Stimulated activated CD4-positive, alpha-beta T cell treated with anti-CD3 and anti-CD28 coated beads, Interleukin-12 subunit alpha, Interleukin-12 subunit beta, amount 100 ng/mL, for 48 hours (primary cell): ENCODE measurements at places on chromosomes 4 and X.

GRCh38 chr4:62495032-62495431 lies 1294.9 kb downstream of the ADGRL3 start:
- no peak for DNase-seq

- no peak for DNase-seq
Observed at GRCh38 chr4:80925293-80925692, 105.2 kb upstream of the BMP3 start.

GRCh38 chrX:66200855-66201795 lies 37.1 kb downstream of the HEPH start:
- DNase-seq, result no peak

GRCh38 chrX:104270212-104270611 lies 15.5 kb upstream of the ESX1 start:
- DNase-seq, result no peak

GRCh38 chr4:141721174-141721573 lies 84.8 kb downstream of the IL15 start:
- no peak for DNase-seq

DNA sequence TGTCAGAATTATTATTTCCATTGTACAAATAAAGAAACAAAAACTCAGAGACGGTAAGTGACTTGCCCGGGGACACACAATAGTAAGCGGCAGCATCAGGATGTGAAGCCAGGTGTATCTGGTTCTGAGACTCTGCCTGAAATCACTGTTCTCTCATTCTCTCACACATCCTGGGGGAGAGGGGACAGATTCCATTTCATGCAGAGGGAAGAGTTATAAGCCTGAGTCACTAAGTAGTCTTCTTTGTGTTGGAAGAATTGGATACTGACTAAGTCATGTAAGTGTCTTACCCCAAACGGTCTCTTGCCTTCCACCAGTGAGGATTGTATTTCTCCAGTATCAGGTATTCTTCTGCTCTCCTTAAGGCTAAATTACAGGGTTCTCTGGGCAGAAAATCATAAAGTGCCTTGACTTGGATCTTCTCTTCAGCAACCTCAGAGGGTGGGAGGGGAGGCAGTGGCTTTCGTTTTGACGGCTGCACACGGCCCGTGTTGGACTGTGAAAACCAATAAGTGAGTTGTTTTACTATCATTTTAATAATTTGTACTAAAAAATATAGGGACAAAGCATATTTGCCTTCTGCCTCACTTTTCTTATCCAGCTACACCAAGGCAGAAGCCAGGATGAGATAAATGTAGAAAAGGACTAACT lies 21.9 kb downstream of the TXK start:
- DNase-seq, result no peak

GRCh38 chr4:30724247-30724646 lies 4.1 kb downstream of the PCDH7 start:
- DNase-seq, result no peak

DNA sequence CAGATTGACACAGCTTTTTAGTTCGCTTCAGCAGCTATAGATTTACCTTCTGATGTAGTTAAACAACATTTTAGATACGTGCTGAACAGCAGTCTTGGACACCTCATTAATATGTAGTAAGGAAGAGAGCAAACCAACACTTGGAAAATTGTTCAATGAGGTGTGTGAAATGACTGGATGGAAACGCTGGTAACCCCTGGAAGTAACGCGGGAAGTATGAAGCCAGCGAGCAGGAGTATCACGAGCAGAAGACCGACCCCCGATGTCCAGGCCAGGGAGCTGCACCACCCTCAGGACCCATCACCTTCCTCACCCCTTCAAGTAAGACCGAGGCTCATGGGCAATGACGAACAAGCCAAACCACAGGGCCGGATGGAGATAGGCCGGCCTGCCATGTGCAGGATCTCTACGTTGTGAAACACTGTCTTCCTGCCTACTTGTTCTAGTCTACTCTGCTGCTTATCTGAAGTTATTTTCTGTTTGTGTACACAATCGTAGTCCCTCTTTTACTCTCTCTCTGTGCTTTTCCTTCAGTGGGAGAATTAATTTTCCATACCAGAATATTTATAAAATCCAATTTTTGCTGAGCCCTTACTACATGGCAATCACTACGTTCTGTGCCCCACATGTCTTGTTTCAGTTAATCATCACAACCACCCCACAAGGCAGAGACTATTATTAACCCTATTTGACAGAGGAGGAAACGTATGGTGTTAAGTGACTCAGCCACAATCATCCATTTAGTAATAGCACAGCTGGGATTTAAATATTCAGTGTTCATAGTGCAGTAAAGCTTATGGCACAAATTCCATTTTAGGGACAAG lies 221.7 kb downstream of the APBB2 start:
- no peak for DNase-seq

DNA sequence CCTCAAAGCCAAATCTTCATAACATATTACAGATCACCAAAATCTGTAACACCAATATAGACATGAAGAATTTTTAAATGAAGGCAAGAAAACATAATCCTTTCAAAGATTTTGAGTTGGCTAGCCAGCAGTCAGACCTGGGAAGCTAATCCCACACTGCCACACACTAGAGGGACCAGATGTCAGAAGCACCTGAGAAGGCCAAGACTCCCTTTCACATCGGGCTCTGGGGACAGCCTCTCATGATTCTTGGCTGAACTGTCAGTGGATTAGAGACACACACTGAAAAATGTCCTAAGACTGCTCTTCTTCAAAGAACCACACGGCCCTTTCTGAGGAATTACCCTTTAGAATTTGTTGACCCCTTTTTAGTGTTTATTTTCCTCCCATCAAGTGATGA lies 28.2 kb upstream of the SPATA4 start:
- no peak for DNase-seq

GRCh38 chr4:104964410-104965175 lies 182.1 kb upstream of the TET2 start:
- DNase-seq, result no peak

DNA sequence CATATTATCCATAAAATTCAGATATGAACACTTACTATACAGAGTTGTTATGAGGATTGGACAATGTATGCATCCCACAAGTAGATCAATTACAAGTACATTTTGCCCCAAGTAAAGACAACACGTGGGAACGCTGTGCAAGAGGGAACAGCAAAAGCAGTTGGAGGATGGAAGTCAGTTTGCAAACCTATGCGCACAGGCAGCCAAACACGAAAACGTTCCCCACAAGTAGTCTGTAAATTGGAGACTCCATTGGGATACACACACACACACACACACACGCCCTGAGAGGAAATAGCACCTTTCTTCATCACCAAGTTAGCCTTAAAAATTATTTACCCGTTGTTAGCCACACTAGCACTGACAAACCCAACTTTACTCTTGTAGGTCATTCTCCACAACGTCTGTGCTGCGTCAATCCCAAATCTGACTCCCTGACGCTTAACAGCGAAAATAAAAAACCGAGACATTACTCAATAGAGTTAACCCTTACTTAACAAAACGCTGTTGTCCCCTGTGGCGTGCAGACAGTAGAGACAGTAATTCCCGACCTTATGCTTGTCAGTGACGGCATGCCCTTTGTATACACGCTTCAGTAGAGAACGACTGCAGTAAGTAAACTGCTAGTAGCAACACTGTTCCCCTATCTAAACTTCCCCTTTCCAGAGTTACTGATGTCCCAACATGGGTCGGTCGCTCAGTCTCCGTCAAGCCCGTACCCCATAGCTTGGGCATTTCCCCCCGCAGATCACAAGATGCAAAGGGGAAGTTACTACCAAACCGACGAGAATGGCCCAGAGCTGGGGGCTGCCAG lies 730 bp downstream of the MANBA start:
- DNase-seq, result peak; percentile 10

GRCh38 chr4:30867427-30867826 lies 147.3 kb downstream of the PCDH7 start:
- DNase-seq, result no peak

DNA sequence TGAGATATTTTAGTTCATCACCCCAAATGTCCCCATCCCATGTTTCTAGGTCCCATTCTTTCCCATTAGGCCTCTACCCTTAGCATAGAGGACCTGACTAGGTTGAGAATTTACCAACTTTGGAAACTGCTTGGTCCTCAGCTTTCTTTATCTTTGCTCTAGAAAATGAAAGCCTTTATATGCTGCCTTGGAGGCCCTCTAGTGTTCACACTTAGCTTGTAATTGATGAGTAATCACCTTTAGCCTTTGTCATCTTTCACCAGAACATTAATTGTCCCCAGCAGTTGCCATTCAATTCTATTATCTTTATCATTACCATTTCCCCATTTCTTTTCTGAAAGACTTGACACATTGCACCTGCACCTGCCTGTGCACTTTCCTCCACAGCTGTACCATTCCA lies 589.2 kb upstream of the NR3C2 start:
- DNase-seq, result no peak

- DNase-seq, result no peak
Observed at GRCh38 chrX:109830157-109830703, 97.2 kb upstream of the ACSL4 start.

DNA sequence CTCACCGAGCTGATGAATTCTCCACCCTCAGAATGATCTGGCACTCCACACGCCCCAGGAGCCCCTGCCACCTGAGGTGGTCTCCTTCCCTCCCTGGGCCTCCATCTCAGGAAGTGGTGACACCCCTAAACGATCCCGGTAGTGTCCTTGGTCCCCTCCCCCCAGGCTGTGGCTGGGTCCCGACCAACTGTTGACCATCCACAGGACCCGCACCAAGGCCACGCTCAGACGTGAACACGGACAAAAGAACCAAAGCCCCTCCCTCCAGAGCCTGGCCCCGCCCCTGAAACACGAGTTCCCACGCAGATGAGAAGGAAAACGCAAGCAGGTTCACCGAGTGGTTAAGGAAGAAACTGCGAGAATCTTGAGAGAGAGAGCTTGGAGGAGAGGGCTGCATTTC lies 16.6 kb downstream of the LRPAP1 start:
- no peak for DNase-seq

DNA sequence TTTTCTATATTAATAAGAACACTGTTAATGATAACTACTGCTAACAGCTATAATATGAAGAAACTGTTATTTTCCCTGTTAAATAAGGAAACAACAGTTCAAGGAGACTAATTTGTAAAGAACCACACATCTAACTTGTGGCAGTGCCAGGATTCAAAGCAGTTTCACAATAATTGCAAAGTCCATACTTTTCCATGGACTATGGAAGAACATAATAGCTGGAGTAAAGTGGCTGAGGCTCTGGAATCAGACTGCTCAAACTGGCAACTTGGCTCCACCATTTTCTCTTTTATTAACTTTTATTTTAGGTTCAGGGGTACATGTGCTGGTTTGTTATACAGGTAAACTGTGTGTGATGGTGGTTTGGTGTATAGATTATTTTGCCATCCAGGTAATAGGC lies 393.7 kb upstream of the CPEB2 start:
- no peak for DNase-seq

DNA sequence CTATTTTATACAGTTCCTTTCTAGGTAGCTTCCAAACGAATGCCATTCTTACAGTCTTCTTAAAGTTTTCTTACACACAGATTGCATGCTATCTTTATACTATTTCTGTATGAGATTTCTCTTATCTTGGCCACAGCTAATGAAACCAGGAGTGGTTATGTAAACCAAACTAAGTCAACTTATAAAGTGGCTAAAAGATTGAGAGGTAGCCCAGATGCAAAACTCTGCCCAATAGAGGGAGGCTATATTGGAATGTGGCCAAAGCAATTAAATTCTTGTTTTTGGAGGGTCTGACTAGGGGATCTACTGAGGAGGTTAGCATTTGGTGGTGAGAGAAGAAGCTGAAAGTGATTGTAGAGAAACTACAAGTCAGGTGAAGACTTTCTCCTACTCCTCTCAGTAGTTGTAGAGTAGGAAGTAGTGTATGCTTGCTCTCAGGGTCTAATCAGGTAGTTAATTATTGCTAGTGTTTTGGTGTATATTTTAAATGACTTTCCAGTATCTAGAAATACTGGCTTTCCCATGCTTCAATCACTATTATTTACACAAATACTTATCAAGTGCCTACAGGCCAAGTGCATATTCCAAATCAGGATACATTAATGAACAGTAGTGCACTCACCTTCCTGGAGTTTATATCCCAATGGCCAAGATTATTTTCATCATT lies 104.2 kb upstream of the HPGD start:
- no peak for DNase-seq

- DNase-seq, result no peak
Observed at GRCh38 chr4:158530898-158531297, 9.2 kb downstream of the RXFP1 start.
